Activated naive CD8-positive, alpha-beta T cell treated with anti-CD3 and anti-CD28 coated beads for 36 hours (primary cell): ENCODE measurements at places on chromosomes 13 and 19.

GRCh38 chr13:40471911-40472310, 194.5 kb downstream of the FOXO1 start:
- DNase-seq = no peak

DNA sequence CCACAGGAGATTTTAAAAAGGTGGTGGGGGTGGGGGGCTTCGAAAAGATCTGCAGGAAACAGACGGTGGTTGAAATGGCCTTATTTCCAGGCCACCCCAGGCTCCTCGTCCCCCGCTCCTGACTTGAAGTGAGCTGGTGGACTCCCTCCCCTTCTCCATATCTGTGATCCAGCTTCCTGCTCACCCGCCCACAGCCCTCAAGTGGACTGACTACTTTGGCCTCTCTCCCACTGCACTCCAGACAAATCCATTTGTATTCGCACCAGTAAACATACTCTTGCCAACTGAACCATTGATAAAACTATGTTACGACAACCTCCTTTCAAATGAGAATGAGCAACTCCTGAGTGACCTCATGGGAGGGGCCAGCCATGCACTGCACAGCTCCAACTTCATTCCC, 259.5 kb downstream of the COL4A1 start:
- DNase-seq = no peak

- no peak for DNase-seq
These were observed 43.1 kb downstream of the ZMYM2 start for GRCh38 chr13:20001366-20002190.

DNA sequence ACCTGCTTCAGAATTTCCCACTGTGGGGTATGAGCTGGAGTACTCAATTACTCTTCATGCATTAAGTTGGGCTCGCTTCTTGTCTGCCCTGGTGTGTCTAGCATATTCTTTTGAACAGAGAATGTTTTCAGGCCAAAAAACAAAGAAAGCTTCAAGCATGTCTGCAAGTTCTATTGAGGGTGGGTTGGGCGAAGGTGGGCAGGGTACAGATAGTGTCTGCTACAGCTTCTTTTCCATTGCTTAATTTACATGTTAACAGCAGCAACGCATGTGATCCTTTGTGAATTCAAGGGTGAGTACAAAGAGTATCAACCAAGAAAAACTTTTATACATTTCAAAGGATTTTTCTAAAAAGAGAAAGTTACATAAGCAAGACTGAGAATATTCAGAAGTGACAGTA, 406.5 kb downstream of the IRS2 start:
- DNase-seq = no peak

DNA sequence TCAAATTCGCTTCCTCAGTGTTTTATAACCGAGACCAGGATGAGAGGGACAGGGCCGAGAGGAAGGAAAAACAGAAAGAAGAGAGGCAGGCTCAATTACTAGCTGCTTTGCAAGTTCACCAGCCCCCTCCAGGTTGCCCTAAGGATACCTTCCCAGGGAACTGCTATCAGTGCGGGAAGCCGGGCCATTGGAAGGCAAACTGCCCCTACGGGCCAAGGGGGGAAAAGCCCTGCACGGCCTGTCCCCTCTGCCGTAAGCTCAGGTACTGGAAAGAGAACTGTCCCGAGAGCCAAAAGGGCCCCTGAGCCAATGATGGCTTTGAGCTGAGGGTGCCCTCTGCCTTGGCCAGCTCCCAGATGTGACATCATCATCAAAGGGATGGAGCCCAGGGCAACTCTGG, 3.2 kb upstream of the ERVV-1 start:
- DNase-seq = no peak
